A549 treated with CpdA at 1 μM for 4 hours (cell line): ENCODE measurements at places on chromosomes 5 and 9. TPM values are rescaled to one million over a fixed set of nuclear protein-coding genes. Genes with fewer than 3 reads are reported as not detected.

The TMEM252 gene
- total RNA-seq: not detected in 5 replicates

The FLT4 gene
- total RNA-seq: 3.5 to 5.6 TPM (median 3.9 TPM) in 5 replicates

The THBS4 gene
- total RNA-seq: 0.06 to 0.14 TPM in 2 of 5 replicates, not detected in the others

The GM2A gene
- total RNA-seq: 15.4 to 17.9 TPM (median 16.2 TPM) in 5 replicates

The LHX6 gene
- 0.22 to 0.45 TPM (median 0.27 TPM) in 5 replicates for total RNA-seq

The NRG2 gene
- total RNA-seq: 1.7 to 2.5 TPM (median 1.9 TPM) in 5 replicates

The DIRAS2 gene
- 0.03 TPM in 1 of 5 replicates, not detected in the others for total RNA-seq

The TEX48 gene
- total RNA-seq: not detected in 5 replicates
